ENCODE measurements at places on chromosomes 1 and 21. TPM values are rescaled to one million over a fixed set of nuclear protein-coding genes. Genes with fewer than 3 reads are reported as not detected.

DNA sequence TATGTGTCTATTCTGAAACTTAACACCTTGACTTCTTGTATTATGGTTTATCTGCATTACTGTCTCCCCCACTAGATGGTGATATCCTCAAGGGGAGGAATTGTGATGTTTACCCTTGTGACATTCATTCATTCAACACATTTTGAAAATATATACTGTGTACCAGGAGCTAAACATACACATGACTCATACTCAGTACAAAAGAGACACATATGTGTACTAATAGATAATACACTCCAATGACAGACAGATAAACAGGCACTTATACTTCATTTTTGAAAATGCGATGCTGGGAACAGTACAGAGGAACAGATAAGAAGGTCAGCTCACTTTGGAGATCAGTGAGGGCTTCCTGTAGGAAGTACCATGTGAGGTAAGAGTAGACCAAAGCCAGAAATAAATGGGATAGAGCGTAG, 8.9 kb upstream of the RAB3GAP2 start:
- no peak for DNase-seq

DNA sequence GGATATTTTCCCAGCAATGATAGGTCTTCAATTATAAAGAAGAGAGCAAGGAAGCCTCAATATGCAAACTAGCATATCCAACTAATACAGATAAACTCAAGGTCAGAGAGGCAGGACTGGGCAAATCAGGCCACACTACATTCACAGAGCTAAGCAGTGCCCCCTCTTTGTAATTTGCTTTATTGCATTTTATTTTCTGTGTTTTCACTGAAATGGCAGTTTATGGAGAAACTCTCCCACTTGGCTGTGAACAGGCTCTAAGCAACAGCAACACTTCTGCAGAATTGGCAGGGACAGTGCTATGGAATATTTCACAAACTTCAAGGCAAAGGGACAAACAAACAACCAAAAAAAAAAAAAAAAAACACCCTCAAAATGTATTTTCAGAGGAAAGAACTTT, 93.4 kb upstream of the SOD1 start:
- no peak for DNase-seq

GPR153 gene
- total RNA-seq: 24.3 TPM

FMO5 gene
- total RNA-seq: 19.6 TPM

DNA sequence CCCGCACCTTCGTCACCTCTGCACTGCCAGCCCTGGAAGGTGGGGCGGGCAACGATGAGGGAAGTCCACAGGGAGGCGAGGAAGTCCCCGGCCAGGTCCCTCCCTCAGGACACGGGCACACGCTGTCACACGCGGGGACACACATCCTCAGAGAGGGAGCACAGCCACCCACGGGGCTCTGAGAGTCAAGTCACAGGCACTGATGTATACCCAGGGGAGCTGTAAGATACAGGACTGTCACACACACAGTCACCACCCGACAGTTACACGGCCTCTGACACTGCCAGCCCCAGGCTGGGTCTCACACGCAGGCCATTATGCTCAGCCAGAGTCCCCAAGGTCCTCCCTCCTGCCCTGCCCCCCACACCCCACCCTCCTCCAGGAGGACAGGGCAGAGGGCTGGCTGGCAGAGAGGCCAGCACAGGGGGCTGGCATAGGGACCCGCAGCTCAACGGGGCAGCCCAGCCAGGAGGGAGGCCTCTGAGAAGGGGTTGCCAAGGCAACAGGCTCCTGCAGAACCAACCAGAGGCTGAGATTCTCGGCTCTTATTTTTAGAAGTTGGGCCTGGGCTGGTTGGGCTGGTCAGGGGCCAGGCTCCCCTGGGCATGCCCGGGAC, 17.7 kb upstream of the ADGRB2 start:
- peak; percentile 63 for DNase-seq

FH gene
- total RNA-seq: 29.9 TPM

DNA sequence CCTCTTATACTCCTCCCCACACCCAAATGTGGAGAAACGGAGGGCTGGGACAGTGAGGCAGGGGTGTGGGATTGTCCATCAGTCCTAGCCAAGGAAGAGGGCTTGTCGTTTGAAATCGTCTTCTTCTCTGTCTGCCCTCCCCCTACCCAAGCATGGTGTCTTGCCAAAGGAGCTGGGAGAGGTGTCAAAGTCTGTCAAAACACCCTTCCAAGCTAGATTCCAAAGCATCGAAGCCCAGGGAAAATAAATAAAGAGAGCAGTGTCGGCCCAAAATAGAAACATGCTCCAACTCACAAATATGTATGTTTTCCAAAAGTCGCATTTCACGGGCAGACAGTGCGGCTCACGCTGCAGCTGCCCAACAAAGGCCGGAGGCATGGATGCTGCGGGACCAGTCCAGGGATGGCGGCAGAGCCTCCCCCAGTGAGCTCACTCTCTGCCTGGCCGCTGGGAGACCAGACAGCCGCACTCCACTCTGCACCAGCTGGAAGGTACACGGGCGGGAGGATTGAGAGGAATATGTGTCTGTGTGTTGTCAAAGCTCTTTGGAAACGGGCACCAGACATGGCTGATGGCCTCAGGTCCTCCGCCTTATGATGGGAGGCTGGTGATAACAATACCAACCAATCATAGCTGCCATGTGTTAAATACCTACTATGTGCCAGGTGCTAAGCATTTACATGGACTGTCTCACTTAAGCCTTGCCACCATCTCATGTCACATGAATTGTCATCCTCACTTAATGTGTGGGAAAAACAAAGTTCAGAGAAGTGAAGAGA, 3.9 kb downstream of the DISP3 start:
- no peak for DNase-seq

HSPB7 gene
- total RNA-seq: 191 TPM

DNA sequence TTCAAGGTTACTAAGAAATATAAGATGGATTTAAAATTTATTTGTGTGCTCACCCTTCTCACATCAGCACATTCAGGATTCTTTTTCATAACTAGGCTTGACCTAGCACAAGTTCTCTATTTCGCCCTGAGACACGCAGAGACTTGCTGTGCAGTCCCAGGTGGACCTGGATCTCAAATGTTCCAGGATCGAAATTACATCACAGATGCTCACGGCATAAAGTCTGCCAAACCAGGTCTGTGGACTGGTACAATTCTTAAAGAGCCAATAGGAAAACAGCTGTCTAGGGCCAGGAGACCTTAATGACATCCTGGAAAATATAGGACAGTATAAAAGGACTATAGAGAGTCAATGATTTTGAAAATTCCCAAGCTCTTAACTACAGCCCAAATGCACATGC, 2.2 kb downstream of the PGBD5 start:
- no peak for DNase-seq
